NCI-H1417 treated with DMSO at 0.1 percent for 48 hours (cell line): ENCODE measurements at places on chromosomes 16 and 17.

- DNase-seq, result no peak
Measured at GRCh38 chr17:82713071-82713723, 3.3 kb upstream of the FN3KRP start.

GRCh38 chr16:361341-361871 is 8.9 kb upstream of the AXIN1 start:
- DNase-seq, result no peak

- no peak for DNase-seq
Measured at GRCh38 chr17:73165616-73166404, 1.0 kb downstream of the SSTR2 start.

DNA sequence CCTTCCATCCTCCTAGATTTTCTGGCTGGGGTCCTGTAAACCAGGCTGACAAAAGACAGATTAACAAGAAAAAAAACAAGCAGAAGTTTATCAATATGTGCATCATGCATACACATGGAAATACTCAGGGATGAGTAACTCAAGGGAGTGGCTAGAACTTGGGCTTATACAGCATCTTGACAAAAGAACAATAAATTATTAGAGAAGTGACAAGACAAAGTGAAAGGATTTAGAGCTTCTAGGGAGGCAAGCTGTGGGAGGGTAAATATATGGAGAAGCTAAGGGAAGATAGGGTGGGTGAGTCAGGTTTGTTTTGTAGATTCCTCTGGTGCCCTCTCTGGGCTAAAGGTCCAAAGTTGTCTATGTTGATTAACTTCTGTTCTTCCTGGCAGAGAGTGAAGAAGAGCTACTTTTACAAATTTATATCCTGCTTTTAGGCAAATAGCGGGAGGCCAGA is 48.0 kb upstream of the NDRG4 start:
- DNase-seq, result no peak

DNA sequence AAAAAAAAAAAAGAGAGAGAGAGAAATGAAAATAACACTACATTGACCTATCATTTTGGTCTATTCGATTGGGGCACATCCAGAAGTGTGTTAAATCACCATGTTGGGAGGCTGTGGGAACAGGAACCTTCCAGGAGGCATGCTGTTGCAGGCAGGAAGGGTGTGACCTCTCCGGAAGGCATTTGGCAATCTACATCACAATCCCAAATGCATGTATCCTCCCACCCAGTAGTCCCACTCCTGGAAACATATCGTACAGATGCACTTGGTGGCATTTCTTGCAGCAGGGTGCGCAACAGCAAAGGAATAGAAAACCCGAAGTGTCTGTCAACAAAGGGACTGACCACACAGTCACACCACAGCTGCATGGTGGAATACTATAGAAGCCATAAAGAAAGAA is 7.9 kb downstream of the PLLP start:
- DNase-seq, result no peak

GRCh38 chr17:2862197-2862596 is 66.0 kb downstream of the RAP1GAP2 start:
- DNase-seq, result no peak

DNA sequence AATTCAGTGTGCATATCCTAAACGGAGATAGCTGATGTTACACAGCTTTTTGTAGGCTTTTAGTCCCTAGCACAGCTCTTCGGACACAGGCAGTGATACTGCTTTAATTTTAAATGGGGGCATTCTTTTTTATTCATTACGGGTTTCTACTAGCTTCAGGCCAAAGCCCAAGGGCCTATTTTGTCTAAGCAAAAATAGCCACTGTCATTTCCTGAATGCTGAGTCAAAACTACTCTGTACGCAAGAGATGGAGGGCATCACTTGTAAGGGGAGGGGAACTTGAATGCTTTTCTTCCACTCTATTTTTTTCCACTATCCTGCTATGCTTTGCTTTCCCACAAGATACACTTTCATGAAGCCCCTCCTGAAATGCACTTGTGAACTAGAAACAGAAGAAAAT is 360.7 kb downstream of the PMP22 start:
- no peak for DNase-seq

GRCh38 chr17:36721560-36722120 is 120.3 kb downstream of the MRM1 start:
- peak; percentile 95 for DNase-seq

- no peak for DNase-seq
Measured at GRCh38 chr17:16488186-16488967, 3.6 kb downstream of the LRRC75A start.

- no peak for DNase-seq
Measured at GRCh38 chr16:12800817-12801216, 2.9 kb downstream of the CPPED1 start.

GRCh38 chr16:24208710-24209109 is 47.4 kb upstream of the CACNG3 start:
- DNase-seq, result no peak

- DNase-seq, result no peak
Measured at GRCh38 chr17:4109449-4109848, 33.4 kb downstream of the ZZEF1 start.

GRCh38 chr17:17849147-17849820 is 12.5 kb upstream of the SREBF1 start:
- no peak for DNase-seq

DNA sequence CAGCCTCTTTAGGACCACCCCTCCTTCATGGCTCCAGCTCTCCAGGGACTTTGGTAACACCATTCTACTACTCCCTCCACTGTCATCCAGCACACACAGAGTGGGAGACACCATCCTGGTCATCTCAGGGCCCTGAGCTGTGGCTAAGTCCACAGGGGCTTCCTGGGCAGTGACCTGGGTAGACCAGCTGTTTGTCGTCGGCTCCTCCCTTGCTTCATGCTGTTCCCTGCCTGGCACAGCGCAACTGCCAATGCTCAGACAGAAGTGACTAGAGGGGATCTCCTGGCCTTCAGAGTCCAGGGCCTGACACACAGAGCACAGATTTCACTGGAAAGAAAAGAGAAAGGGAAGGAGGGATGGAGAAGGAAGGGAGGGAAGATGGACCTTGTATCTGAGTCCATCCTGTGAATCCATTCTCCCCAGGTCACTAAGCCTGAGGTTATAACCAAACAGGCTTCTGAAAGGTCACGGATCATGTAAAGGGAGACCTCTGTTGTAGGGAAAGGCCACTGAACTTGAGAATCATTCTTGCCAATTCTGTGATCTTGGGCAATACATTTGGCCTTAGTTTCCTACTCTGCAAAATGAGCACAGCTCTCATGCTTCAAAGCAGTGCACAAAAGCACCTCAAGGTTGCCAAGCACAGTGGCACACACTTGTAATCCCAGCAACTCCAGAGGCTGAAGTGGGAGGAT is 18.5 kb upstream of the PHB1 start:
- no peak for DNase-seq

DNA sequence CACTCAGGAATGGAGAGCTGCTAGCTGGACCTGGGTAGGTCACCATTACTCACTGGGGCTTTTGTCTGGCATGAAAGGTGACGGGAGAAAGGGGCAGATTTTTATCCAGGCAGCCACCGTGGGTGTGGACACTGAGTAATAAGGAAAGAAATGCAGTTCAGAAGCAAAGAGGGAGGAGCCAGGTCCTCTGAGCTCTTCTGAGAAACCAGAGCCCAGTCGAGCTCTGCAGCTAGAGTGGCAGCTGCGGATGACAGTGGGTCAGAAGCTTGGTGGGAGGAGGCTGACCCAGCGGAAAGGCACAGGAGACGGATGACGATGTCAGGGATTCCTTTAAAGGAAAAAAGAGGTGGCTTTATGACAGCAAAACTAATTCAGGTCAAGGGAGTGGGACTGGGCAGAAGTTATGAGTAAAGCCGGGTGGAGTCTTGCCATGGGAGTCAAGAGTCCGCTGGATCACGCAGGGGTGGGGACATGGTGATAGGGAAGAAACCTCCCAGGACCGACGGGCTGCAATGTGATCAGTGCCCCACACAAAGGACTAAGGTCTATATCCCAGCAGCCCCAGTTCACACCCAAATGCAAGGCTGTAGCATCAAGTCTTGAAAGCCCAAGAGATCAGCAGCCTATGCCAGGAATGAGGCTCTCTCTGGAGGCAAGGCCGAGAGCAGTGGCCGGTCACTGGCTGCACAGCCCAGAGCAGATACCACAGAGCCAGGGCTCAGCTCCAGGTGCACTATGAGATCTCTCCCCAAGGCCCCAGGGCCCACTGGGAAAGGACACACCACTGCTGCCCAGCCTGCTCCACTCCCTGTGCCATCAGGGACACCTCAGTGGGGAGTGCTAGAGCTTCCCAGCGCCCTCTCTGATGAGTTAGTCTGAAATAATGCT is 6.3 kb upstream of the MNT start:
- no peak for DNase-seq

DNA sequence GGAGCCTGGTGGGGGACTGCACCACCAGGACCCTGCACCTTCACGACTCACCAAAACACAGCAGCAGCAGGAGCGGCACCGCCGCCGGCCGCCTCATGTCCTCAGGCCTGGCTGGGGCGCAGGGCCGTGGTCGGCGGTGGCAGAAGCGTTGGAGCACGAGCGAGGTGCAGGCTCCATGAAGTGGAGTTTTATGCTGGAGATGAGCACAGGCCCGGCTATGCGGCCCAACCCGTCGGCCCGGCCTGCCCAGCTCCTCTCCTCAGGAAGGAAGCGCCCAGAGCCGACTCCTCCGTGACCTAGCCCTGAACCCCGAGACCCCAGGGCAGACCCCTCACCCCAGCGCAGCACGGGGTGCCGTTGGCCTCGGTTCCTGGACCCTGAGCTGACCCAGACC is at the start of gene PRSS27:
PRSS27 (minus strand) TSS at position 161 of the 394 bp plus-strand sequence; CDS start at position 97, 64 bp downstream.
- no peak for DNase-seq

DNA sequence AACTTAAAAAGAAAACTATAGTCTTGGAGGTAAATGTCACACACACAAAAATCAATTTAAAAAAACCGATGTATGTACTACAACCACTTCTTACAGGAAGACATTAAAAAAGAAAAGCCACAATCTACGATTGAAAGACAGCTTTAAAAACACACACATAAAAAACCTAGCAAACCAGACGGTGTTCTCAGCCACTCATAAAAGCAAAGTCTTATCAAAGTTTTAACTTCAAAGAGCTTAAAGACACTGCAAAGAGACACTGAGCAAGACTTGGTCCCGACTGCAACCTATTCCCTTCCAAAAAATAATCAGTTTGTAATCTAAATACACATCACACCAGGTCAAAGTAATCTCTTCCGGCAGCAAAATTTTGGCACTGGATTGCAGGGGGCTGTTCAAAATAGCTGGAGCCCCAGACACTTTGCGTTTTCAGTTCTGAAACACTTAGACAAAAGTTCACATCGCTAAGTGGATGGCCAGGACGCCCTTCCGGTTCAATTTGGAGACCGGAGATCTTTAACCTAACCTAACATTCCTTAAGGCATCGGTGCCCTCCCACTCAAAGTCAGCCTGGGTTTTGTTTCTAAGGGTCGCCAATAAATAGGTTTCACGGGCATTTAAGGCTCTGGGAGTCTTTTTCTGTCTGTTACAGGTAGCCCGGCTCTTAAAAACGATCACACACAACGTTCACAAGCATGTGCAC is 2.6 kb downstream of the ZCCHC14 start:
- no peak for DNase-seq

DNA sequence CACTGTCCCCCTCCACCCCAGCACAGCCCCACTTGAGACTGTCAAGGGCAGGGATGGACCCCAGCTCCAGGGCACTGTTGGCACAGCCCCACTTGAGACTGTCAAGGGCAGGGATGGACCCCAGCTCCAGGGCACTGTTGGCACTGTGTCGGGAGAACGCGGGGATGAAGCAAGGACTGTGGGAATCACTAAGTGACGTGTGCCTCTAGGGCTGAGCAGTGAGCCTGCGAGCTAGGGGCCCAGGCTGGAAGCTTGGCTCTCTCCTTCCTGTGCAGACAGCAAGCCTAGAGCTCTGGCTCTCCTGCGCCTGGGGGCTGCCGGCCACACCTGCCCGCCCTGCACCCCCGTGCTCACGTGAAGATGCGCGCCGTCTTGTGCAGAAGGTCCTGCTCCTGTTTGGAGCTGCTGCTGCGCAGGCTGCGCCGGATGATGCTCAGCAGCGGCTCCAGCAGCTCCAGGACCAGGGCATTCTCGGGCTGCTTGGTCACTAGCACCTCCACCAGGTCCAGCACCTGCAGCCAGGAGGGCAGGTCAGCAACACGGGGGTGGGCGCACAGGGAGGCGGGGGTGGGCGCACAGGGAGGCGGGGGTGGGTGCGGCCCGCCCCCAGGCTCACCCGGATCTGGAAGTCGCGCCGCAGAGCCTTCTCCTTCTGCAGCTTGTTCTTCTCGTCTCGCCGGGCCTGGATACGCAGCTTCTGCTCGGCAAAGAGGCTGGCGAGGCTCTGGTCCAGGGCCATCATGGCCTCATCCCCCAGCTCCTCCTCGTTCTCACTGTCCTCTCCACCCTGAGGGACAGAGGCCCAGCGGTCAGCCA is 10.8 kb downstream of the MYBBP1A start:
- DNase-seq, result no peak

DNA sequence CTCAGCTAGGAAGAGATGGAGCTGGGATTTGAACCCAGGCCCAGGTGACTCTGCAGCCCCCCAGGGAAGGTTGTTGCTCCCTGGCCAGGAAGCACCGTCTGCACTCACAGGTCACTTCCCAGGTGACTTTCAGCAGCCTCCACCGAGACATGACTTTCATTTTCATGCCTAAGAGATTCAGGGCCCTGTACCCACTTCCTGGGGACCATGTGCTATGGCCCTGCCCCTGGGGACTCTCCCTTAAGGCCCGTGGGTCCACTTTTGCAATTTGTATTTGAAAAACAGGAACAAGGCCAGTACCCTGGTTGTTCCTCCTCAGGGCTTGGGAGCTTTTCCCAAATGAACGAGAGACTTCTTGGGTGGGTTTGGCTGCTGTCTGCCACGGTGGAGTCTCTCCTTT is 191.0 kb downstream of the IRF8 start:
- no peak for DNase-seq
